Esophagus mucosa (tissue), 1 donor: ENCODE measurements at places on chromosomes 5 and 9.

GRCh38 chr9:91028166-91028827 is 226.7 kb downstream of the SYK start:
- ATAC-seq: no peak

DNA sequence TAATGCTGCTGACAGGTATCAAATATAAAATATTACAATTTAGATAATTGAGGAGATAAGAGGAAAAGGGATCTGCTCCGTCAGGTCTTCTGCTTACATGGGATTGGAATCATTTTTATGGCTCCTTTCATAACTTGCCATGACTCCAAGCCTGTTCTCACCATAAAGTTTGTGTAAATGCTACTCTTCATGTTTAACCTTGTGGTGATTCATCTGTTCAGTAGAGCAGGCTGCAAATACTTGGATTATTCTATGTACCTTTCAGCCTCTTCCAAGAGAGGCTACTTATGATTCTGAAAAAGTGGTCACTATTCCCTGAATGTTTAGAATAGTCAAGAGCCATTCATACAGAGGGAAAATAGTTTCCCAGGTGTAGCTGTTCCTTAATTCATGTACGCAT is 66.9 kb downstream of the SLC44A1 start:
- no peak for ATAC-seq

GRCh38 chr5:14676320-14676719 is 11.8 kb downstream of the OTULIN start:
- ATAC-seq: peak; percentile 98

- peak; percentile 46 for ATAC-seq
Observed at GRCh38 chr9:93387791-93388190, 63.7 kb upstream of the FAM120A start.

DNA sequence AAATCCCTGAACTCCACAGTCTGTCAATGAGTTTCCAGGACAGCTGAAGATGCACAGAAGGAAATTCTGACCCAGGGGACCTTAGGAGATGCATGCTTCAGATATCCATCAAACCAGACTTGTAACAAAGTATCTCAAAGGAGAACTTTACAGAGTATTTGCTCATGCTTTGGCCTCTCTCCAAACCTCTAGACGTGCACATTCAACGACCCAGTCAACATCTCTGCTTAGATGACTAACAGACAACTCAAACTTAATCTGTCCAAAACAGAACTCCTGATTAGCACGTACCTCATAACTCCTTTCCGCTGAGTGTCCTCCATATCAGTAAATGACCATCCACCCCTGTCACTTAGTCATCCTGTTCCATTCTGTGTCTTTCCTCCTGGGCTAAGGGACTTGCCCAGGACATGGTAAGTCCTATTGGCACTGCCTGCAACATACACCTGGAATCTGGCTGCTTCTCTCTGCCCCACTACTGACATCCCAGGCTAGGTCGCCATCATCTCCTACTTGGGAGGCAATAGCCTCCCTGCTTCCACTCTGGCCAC is 107.4 kb downstream of the LMNB1 start:
- ATAC-seq: no peak

DNA sequence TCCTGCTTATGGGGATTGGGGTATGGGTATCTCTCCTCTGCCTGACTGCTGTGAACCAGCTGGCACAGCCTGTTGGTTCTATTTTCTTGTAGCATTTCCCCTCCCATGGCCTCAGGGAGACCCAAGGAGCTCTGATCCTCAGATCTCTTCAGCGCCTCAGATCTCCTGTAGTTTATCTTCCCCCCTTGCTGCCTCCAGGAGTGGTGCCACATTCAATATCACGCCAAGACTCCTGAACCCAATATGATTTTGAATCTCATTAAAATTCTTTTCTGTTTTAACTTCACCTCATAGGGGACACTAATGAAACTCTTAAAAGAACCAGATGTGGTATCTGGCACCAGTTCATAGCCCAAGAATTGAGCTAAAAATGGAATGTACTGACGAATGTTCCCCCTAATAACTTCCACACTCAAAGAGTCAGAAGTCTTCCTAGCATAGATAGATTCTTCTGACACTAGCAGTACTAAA is 59.6 kb upstream of the LIFR start:
- no peak for ATAC-seq

GRCh38 chr5:160423099-160423498 is 1.4 kb downstream of the PTTG1 start:
- ATAC-seq: peak; percentile 71
